ENCODE measurements at places on chromosomes 12 and 14.

DNA sequence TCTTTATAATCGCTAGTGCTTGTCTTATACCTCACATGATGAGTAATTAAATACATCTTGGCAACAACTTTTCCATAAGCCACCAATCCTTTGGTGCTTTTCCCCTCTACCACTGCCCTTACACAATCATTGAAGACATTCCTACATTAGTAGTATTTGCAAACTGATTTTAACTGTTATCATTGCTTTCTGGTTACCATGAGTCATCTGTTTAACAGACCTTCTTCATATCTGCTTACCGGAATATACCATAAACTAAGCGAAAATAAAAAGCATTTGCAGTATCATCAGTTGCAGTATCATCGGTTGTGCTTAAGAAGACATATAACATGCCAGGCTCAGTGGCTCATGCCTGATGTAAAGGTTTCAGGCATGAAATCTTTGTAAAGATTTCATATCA is 54.8 kb upstream of the PLEKHA5 start:
- DNase-seq, result no peak

DNA sequence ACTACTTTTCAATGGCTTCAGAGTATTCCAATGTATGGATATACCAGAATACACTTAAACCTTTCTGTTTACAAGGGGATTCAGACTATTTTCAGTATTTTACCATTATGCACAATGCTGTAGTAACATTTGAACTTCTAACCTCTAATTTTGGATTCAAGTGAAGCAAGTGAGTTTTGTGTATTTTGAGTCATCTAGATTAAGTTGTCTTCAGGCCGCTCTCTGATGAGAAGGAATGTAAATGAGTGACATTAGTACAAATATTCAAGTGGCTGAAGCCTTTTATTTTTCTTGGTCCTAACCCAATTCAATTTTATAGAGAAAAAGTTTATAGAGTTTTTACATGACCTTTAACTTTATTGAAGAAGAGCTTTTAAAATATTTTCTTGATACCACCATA is 125.6 kb downstream of the PDE3A start:
- DNase-seq, result no peak

DNA sequence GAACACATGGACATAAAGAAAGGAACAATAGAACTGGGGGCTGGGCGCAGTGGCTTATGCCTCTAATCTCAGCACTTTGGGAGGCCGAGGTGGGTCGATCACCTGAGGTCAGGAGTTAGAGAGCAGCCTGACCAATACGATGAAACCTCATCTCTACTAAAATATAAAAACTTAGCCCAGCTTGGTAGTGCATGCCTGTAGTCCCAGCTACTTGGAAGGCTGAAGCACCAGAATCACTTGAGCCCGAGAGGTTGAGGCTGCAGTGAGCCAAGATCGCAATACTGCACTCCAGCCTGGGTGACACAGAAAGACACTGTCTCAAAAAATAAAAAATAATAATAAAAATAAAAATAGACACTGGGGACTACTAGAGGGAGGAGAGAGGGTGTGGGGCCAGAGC is 154.5 kb downstream of the SEC23A start:
- no peak for DNase-seq

GRCh38 chr12:26857465-26858176 is 24.6 kb upstream of the ITPR2 start:
- DNase-seq, result peak; percentile 35

DNA sequence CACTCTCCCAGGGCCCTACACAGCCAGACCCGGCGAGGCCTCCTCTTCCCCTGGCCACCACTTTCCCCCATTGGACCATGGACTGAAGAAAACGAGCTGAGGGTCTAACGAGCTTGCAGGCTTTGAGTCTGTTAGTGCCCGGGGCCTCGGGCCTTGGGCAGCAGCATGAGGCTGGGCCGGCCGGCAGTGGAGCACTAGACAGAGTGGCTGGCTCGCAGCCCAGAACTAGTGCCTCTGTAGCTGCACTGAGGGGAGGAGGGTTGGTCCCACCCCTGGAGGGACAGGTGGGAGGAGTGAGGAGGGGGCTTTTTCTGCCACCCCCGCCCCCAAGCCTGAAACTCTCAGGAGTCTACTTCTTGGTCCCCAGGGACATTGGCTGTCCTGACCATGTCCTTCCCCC is 38.7 kb downstream of the SLC6A12 start:
- DNase-seq, result no peak

- DNase-seq, result no peak
Observed at GRCh38 chr12:89882050-89882449, 173.4 kb upstream of the ATP2B1 start.

DNA sequence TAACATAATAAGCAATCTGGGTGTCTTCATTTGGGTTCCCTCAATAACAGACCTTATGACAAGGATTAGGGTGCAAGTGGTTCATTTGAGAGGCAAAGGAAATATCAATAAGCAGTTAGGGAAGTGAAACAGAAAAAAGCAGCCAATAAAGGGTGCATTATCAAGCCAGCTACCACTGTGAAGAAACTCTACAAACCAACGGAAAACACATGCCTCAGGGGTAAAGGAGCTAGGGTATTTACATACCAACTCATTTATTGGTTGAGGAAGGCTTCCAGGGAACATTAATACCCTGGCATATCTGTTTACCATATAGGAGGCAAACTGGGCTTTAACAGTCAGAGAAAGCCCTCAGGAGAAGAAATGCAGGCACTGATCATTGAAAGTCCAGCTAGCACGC is 22.7 kb upstream of the IFNG-AS1 start:
- no peak for DNase-seq

GRCh38 chr14:95510804-95511203 is 5.6 kb downstream of the SYNE3 start:
- DNase-seq, result no peak

- DNase-seq, result no peak
Observed at GRCh38 chr14:36361210-36361853, 40.9 kb upstream of the MBIP start.

DNA sequence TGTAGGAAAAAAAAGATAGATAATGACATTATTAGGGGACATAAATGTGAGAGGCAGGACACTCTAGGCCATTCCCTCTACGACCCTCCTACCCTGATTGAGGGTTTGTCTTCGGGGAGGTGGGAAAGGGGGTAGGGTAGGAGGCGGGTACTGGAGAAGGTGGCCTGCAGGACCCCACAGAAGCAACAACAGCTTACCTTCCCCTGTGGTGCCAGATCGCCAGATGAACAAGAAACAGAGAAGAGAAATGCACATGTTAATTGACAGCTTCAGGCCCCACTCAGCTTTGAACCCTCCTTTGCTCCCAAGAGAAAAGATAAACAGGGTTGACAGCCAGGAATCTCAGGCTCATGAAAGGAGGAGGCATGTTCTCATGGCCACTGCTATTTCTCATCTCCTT is 4.8 kb downstream of the PHB2 start:
- no peak for DNase-seq

GRCh38 chr12:23726646-23727045 is 222.8 kb downstream of the SOX5 start:
- DNase-seq, result no peak

DNA sequence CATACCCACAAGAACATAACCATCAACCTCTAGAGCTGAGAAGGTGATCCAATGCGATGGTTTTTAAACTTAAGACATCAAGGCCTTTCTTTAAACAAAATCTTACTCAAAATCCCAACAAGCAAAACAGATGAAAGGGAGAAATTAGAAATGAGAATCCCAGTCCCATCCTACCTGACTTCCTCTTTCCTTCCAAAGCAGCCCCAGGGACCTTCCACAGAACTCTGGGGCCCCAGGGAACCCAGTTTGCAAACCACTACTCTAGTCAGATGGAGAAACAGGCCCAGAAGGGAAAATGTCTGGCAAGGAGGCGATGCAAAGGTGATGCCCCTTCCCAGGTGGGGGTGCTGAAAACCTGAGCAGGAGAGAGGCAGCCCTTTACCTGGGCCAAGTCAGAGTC is 29.0 kb upstream of the CMKLR1 start:
- DNase-seq, result no peak

DNA sequence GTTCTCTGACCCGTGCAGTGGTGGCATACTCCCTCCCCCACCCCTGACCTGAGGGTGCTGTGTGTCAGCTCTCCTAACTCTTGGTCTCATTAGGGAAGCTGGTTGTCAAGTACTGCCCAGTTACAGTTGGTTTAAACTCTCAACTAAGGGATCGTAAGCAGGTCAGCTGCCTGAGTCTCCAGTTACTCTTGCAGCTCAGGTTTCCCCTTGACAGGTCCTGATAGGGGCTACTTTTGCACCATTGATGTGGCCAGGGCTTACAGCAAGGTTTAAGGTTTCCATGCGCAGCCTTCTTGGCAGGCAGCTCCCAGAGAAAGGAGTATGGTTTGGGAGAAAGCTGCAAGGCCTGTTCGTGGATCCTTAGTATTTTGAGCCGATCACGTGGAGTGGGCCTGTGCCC is 74.5 kb downstream of the ETV6 start:
- DNase-seq, result no peak

- no peak for DNase-seq
Observed at GRCh38 chr14:26395726-26396125, 202.1 kb downstream of the NOVA1 start.

DNA sequence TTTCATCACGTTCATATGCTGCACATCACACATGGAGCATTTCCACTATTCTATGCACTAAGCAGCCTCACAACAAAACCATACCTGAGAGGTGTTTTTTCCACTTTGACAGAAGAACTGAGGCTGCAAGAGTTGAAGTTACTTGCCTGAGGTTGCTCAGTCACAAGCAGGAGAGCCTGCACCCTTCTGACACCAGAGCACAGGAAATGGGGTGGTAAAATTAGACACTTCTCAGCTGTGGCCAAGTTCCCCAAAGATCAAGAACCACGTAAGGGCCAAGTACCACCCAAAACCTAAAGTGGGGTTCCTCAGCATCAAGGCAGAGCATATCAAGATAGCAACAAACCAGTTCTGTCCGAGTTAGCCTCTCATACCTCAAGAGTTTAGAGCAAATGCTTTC is 185.8 kb downstream of the CAPZA3 start:
- no peak for DNase-seq
